Activated CD4-positive, alpha-beta T cell treated with anti-CD3 and anti-CD28 coated beads, Interleukin-2, amount 10 ng/mL, durations not matched to agents 24 days and 14 days (primary cell): ENCODE measurements at places on chromosomes 12 and 14. TPM values are rescaled to one million over a fixed set of nuclear protein-coding genes. Genes with fewer than 3 reads are reported as not detected.

The CLEC4D gene
- not detected in 2 replicates for total RNA-seq

The OR4K13 gene
- not detected in 2 replicates for total RNA-seq

The OLR1 gene
- not detected in 2 replicates for total RNA-seq

The ISCA2 gene
- total RNA-seq: 20.0 and 20.8 TPM in 2 replicates

The TAS2R42 gene
- not detected in 2 replicates for total RNA-seq

The SMOC1 gene
- total RNA-seq: not detected in 2 replicates

The B3GNT4 gene
- 0.64 and 1.0 TPM in 2 replicates for total RNA-seq
